ENCODE measurements at places on chromosomes 2 and 18.

GRCh38 chr2:241882091-241882625 lies 12.6 kb downstream of the RTP5 start:
- peak; percentile 60 for DNase-seq

DNA sequence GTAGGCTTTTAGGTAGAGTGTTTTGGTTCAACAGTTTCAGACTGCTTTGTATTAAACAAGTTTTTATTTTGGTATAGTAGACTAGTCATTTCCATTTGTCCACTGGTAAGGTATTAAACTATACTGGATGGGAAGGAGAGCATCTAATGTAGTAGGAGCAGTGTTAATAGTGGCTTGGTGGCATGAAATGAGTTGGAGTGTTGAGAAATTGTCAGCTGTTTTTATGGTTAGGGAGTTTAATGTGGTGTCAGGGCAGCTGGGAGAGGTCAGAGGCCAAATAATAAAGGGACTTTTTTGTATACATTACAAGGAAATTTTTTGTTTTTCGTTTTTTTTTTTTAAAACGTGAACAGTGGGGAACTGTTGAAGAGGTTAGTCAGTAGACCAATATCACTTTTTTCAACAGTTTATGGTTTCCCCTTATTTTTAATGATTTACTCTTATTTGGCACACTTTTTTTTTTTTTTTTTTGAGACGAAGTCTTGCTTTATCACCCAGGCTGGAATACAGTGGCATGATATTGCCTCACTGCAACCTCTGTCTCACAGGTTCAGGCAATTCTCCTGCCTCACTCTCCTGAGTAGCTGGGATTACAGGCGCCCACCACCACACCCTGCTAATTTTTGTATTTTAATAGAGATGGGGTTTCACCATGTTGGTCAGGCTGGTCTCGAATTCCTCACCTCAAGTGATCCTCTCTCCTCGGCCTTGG lies 21.2 kb downstream of the ACTR3 start:
- DNase-seq: no peak

GRCh38 chr2:45857275-45857609 lies 205.8 kb downstream of the PRKCE start:
- DNase-seq: no peak

DNA sequence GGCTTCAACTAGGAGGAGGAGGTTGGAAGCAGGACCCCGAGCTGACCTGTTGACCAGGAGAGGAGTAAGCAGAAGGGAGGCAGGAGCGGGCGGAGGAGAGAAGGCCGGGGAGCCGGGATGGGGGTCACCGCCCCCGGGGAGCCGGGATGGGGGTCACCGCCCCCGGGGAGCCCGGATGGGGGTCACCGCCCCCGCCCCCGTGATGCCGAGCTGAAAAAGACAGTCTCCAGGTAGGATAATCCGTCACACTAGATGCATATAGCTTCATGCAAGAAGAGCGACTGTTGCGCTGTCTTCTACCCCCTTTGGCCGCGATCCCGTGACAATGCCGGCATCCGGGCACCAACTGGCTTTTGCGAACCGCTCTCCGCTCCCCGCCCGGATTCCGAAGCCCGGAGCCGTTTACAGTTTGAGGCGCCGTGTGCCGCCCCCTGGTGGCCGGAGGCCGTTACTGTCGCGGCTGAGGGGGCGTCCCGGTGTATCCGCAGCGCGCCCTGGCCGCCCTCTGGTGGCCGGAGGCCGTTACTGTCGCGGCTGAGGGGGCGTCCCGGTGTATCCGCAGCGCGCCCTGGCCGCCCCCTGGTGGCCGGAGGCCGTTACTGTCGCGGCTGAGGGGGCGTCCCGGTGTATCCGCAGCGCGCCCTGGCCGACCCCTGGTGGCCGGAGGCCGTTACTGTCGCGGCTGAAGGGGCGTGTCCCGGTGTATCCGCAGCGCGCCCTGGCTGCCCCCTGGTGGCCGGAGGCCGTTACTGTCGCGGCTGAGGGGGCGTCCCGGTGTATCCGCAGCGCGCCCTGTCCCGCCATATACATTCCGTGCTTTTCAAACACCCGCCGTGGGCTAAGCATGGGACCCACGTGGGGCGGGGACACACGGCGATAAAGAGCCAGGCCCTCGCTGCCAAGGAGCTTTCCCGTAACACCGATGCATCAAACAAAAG lies 89.6 kb downstream of the ACTR3 start:
- peak; percentile 7 for DNase-seq

DNA sequence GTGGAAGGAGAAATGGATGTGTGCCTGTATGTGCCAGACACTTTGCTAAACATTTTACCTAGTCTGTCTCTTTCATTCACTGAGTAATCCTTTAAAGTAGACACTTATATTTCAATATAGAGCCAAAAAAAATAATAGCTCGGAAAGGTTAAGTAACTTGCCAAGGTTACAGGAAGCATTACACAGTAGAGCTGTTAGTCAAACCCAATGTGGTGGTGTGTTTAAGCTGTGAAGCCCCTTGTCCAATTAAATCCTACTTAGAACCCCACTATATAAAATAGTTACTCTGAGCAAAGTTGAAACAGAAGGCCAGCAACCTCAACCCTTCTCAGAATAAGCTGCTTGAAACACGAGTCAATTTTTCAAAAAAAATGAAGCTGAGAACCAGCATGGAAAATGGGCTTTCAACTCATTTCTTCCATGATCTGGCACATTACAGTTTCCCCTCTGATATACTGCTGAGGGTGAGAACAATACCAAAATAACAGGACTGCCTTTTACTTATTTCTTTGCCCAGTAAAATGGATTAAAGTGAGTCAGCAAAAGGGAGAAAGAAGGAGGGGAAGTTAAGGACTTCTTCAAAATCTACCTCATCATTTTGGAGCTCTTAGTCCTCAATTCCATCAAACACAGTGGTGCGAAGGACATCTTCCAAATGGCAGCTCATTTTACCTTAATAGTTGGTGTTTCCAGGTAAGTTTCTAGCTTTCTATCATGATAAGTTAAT lies 7.9 kb downstream of the RDH14 start:
- DNase-seq: no peak

DNA sequence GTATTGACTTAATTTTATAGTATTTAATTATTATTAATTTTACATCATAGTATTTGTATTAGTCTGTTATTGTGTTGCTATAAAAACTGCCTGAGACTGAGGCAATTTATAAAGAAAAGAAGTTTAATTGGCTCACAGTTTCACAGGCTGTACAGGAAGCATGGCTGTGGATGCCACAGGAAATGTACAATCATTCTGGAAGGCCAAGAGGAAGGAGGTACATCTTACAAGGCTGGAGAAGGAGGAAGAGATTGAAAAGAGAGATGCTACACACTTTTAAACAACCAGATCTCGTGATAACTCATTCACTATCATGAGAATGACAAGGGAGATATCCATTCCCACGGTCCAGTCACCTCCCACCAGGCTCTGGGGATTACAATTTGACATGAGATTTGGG lies 2019.4 kb upstream of the PIK3C3 start:
- DNase-seq: no peak

- no peak for DNase-seq
Measured at GRCh38 chr18:27723168-27723567, 453.8 kb downstream of the CDH2 start.

DNA sequence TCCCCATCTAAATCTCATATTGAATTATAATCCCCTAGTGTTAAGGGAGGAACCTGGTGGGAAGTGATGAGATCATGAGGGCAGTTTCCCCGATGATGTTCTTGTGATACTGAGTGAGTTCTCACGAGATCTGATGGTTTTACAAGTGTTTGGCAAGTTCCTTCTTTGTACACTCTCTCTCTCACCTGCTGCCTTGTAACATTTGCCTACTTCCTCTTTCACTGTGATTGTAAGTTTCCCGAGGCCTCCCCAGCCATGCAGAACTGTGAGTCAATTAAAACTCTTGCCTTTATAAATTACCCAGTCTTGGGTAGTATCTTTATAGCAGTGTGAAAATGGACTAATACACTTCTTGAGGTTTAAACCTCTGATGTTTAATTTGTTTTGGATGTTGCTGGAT lies 177.5 kb downstream of the CD8B2 start:
- no peak for DNase-seq

DNA sequence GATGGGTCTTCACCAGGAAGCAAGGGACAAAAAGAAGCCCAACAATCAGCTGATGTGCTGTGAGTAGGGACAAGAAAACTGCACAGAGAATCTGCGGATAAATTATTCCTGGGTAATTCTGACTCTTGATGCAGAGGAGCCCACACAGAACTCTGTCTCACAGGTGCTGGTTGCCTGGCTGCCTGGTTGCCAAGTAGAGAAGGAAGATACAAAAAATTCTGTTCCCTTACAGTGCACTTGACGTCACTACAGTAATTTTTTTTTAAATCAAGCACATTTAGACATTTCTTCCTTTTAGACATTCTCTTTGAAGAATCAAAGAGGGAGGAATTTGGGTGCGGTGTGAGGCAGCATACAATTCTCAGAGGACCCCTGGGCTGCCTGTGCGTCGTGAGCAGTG lies 152.1 kb upstream of the SIX3 start:
- DNase-seq: no peak

DNA sequence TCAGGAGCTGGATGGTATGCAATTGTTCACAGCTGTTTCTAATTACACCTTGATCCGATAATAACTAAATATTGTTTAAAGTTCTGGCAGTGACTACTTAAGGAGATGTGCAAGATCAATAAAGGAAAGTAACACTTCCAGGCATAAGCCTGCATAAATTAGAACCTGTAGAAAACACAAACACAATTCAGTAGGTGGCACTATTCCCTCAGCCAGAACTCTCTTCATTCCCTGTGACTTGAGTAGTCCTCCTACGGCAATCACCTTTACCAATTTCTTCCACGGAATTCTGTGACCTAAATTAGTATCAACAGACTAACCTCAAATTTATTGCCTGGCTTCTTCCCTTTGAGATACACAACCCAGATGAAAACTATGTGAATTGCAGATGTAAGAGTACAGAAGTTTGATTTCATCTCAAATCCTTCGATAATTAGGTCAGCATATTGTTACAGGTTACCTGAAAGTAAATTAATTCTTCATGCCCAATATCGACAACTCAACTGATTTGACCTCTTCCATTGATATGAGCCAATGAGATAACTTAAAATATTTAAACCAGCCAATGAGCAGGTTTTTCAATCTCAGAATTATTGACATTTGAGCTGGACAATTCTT lies 137.8 kb downstream of the PID1 start:
- no peak for DNase-seq

- DNase-seq: no peak
Measured at GRCh38 chr2:174771631-174772471, 7.6 kb upstream of the CHRNA1 start.

- DNase-seq: no peak
Measured at GRCh38 chr2:230343747-230344146, 16.8 kb downstream of the SP140L start.

DNA sequence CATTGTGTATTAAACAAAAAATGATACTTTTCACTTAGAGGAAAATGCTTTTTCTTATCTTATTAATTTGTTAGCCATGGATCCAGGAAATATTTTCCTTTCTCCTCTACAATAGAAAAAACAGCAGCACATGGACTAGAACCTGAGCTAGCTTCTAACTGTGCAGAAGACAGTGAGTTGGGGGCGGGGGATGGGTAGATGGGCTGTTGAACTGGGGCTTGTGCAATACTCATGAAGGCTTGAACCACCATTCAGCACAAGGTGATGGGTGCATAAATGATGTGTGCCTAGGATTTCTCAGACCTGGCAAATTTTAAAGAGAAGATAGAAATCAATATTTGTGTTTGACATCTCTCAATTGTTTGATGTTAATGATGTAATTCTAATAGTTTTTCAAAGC lies 42.0 kb downstream of the COL5A2 start:
- no peak for DNase-seq

DNA sequence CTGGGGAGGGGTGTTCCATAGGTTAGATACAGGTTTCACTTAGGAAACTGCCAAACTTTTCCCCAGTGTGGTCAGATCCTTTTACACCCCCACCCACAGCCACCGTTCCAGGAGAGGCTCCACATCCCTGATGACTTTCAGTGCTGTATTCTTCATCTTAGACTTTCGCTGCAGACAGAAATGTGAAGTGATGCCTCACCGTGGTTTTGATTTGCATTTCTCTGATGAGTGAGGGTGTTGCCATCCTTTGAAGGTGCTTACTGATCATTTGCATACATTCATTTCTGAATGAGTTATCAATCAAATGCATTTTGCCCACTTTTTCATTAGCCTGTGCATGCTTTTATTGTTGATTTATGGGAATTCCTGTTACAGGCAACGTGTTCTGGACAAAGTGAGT lies 14.9 kb downstream of the COPS9 start:
- DNase-seq: no peak

GRCh38 chr2:99613980-99614379 lies 124.2 kb upstream of the REV1 start:
- DNase-seq: no peak

DNA sequence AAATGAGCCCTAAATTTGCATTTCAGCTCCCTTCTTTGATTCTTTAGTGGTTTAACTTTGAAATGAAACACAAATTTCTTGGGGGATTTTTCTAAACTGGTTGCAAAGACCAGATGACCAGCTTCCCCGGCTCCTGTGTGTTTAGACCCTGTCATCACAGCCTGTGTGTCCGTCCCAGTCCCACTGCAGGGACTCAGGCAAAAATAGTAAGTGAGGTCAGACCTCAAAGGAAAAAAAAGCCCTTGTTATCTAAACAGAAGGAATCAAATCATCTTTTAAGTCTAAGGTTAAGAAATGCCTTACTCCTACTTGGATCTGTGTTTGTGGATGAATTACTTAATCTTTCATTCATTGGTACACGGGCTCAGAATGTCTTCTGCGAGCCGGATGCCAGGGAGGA lies 423.7 kb downstream of the LPIN1 start:
- no peak for DNase-seq

DNA sequence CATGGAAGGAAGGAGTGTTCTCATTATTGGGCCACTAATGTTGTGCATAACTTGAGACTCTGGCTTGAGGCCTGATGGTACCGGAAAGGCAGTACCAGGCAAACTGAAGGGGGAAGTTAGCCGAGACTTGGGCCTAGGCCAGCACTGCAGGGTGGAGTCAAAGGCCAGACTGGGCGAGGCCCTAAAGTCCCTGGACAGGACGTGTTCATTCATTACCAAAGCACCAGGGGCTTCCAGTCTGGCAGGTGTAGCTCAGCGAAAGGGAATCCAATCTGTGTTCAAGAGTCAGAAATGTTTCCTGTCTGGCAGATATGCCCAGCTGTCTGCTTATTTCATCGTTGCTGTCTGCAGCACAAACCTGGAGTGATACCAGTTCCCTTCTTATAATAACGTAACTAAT lies 4.7 kb upstream of the ITSN2 start:
- no peak for DNase-seq

- DNase-seq: no peak
Measured at GRCh38 chr2:162403884-162404283, 60.0 kb downstream of the GCA start.

- DNase-seq: no peak
Measured at GRCh38 chr2:6941299-6942046, 24.3 kb downstream of the RNF144A start.

- DNase-seq: no peak
Measured at GRCh38 chr2:84550916-84551315, 34.6 kb downstream of the DNAH6 start.

DNA sequence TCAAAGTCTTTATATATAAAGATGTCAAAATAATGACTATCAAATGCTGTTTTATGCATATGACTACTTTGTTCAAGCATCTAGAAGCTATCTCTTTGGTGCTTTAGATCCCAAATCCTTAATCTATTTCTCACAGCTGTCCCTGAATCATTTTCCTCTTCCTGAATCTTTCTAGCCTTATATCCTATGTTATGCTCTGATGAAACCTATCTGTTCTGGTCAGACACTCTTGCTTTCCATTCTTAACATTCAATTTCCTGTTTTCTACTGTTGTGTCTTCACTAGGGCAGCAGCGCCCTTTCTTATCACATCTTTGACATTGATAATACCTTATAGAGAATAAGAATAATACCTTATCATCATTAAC lies 6.3 kb upstream of the PARD3B start:
- no peak for DNase-seq

GRCh38 chr2:165440367-165440766 lies 29.1 kb upstream of the CSRNP3 start:
- no peak for DNase-seq

Measured in stimulated activated CD8-positive, alpha-beta memory T cell treated with anti-CD3 and anti-CD28 coated beads, Interleukin-4, amount 100 ng/mL, for 4 hours (primary cell).